Activated CD8-positive, alpha-beta memory T cell treated with anti-CD3 and anti-CD28 coated beads for 4 hours (primary cell): ENCODE measurements at places on chromosomes 2 and 18.

DNA sequence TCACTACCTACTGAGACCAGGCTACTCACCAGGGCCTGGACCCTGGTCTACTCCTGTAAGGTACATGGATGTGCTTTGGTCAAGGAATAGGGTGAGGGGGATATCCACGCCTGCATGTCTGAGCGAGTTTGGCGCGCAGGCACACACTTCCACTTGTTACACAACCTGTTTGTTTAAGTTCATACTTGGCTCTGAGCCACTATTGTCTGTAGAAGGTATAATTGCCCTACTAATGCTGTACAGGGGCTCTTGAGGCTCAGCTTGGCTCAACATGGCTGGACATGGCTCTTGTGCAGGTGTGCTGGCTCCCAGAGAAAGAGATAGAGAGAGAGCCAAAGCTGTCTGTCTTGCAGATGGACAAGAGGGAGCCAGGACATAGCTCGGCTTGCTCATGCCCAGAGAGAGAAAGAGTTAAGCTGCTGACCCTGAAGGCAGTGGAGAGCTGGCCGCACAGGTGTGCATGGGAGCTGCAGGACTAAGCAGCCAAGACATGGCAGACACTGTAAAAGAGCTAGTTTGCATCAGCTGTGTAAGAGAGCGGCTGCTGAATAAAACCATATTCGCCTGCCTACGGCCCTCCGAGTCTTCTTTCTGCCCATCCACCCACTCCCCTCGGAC is 35.2 kb downstream of the NPPC start:
- DNase-seq, result no peak

GRCh38 chr2:235733761-235734160 is 239.9 kb downstream of the AGAP1 start:
- no peak for DNase-seq

- DNase-seq, result no peak
These were observed 337.4 kb upstream of the SLC14A2 start for GRCh38 chr18:45277908-45278307.

GRCh38 chr2:240839152-240840143 is 19.4 kb upstream of the KIF1A start:
- DNase-seq, result no peak

DNA sequence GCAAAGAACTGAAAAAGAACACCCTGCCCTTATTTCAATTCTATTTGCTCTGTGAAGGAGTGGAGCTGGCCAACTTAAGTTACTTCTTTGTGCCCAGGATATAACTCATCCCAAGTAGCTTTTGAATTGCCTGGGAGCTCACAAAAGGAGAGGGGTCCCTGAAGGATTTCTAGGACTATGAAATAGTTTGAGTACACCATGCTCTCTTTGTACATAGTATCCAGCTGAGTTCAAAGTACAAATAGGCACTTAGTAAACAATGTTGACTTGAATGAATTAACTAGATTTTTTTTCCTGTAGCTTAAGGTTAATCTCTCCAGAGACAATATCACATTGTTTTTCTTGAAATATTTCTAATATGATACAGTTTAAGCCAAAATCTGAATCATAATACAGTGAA is 47.7 kb downstream of the ZC3H15 start:
- DNase-seq, result no peak

DNA sequence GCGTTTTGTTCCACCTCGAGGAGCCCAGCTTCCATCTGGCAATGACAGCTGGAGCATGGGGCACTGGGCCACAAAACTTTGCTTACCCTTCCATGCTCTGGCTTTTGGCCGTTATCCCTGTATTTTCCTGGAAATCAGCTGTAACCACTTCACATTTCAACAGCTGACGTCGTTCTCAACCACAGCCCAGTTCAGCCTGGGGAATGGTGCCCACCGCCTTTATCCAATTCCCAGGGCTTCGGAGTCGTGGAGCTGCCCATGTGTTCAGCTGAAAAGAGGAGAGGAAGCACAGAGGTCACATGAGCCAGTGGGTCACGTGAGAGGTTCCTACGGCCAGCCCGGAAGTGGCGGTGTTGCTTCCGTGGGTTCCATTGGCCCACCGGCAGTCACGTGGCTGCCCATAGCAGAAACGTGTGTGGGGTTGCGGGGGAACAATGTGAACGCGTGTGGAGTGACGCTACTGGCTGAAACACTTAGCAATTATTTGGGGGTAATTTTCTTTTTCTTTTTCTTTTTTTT is 16.7 kb upstream of the EDAR start:
- DNase-seq, result no peak

- no peak for DNase-seq
These were observed 26.6 kb downstream of the GULP1 start for GRCh38 chr2:188318161-188318749.

GRCh38 chr18:60193780-60194179 is 178.8 kb downstream of the MC4R start:
- no peak for DNase-seq

GRCh38 chr2:101675512-101675911 is 22.0 kb upstream of the MAP4K4 start:
- DNase-seq, result no peak

DNA sequence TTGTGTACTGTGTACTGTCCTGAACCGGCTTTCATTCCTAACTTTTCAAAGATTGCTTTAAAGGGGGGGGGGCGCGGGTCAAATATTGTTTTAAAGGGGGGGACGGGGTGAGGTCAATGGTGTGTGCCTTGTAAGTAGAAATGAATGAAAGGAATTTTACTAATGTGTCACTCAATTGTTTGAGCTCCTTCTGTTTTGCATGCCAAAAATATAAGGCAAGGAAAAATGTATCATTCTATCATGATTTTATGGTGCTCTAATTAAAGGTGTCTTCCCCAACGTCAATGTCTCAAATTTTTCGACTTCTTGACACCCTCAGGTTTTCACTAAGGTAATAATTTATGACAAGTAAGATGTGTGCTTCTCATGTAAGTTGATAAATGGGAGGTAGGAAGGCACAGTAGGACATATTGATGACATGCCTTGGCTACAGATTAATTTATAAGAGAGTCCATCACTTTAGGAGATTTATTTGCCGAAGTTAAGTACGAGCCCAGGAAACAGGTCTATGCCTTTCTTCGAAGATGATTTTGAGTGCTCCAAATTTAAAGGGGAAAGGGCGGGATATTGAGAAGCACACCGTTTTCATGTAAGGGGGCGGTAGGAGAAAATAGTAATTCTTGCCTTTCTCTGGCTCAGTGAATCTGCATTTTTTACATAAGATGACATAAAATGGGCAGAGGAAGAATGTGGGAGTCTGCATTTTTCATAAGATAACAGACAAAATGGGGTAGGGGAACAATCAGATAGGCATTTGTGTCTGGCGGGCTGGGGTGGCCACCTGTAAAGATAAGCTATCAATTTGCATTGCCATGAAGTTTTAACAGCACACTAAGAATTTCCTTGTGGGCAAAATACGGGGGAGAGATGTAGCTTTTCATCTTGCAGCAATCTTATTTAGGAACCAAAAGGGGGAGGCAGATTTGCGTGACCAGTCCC is 1.2 kb upstream of the TRAPPC8 start:
- DNase-seq, result no peak

- no peak for DNase-seq
These were observed 110.0 kb downstream of the FEZ2 start for GRCh38 chr2:36487947-36488346.
